Effector CD4-positive, alpha-beta T cell (primary cell): ENCODE measurements at places on chromosomes 3 and 15.

GRCh38 chr15:74281147-74282133, 45.3 kb downstream of the CCDC33 start:
- no peak for DNase-seq

DNA sequence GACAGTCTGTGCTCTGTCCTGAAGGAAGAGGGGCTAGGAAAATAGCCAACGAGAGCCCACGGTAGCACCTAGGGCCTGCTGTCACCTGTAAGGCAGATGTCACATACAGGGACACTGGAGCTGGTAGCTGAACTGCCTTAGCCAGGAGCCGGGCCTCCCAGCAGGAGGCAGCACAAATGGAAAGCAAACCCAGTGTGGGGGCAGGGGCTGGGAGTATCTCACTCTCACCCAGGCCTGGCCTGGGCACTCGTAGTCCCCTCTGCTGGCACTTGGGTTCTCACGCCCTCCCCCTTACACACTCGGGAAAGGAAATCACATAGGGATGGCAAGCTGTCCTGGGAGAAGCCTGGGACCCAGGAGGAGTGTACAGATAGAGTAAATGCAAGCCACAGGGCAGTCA, 173.1 kb upstream of the CHRNA7 start:
- no peak for DNase-seq

DNA sequence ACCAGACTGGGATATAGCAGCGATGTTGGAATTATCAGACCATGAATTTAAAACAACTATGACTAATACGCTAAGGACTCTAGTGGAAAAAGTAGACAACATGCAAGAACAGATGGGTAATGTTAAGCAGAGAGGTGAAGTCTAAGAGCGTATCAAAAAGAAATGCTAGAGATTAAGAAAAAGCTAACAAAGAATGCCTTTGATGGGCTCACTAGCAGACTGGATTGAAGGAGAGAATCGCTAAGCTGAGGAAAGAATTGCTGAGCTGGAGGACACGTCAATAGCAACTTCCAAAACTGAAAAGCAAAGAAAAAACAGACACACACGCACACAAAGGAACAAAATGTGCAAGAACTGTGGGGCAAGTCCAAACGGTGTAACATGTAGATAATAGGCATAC, 20.0 kb upstream of the CMTM6 start:
- no peak for DNase-seq

DNA sequence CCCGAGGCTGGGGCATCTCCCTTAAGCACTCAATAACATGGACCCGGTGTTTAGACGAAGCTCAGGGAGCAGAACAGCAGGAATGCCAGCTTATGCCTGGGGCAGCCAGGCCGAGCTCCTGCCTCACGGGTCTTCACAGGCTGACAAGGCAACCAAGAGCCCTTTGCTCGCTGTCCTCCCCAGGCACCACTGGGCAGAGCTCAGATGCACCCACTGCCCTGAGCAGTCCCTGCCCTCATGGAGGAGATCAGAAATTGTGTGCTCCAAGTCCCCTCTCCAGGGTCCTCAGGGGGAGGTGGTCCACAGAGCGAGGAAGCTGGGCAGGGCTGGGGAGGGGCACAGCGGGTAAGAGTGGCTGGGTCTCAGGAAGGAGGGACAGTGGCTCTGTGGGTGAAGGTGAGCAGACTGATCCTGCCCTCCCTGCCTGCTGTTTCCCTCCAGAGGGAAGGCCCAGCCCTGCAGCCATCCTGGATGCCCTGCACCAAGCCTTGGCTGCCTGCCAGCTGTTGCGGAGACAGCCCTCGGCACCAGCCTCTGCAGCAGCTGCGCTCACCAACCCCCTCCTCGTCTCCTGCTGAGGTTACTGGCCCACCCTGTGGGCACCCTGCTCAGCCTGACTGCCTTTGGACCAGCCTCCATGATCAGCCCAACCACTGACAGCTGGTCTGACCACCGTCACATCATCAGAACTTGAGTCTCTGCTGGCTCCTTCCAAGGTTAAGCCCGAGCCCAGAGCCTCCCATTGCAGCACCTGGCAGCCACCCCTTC, 21.1 kb upstream of the GP9 start:
- no peak for DNase-seq

DNA sequence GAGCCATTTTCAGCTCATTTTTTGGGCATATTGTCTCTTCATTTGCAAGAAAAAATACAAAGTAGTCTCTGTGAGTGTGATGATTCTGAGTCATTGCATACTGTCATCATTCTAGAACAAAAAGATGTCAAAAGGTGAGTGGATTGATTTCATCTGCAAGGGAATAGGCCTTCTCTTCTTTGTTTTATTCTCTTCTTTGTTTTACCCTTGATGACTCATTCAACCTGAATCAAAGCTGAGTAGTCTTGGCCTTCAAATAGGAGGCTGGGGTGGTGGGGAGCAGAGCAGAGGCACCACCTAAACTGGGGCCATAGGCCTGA, 25.4 kb downstream of the CYP19A1 start:
- DNase-seq, result no peak

GRCh38 chr3:149449799-149450198, 24.7 kb upstream of the TM4SF4 start:
- no peak for DNase-seq

DNA sequence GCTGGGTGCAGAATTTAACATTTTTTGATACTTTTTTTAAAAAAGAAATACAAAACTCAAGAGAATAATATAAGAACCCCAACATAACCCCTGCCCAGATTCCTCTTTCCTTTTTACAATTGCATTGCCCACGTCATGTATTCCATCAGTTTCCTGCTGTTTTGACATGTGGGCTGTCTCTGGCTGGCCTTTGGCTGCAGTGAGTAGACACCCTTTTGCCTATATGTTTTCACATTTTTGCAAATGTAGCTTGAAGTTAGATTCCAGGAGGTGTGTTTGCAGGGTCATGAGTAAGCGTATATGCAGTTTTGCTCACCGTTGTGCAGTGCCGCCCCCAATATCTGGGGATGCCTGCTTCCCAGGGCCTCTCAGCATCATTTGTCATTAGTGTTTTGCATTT, 28.0 kb upstream of the ATP10A start:
- DNase-seq, result no peak

- no peak for DNase-seq
Observed at GRCh38 chr3:58874248-58874741, 175.5 kb downstream of the CFAP20DC start.

DNA sequence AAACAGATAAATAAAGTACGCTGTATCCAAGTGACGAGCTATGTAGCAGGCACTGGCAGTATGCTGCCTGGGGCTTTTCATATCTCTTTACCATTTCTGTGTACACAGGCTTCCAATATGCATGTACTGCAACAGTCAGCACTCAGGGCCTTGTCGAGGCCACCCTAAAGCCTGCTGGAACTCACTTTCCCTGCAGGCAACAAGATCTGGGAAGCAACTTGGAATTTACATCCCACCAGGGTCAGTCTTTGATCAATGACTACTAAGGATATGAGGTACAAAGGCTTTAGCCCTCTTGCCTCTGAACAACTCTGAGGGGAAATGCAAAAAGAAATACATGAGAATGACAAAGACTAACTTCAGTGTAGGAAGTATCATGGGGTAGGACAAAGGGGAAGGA, 101.8 kb upstream of the ARL6 start:
- no peak for DNase-seq

GRCh38 chr3:23459889-23460546, 256.9 kb downstream of the UBE2E2 start:
- DNase-seq, result no peak

DNA sequence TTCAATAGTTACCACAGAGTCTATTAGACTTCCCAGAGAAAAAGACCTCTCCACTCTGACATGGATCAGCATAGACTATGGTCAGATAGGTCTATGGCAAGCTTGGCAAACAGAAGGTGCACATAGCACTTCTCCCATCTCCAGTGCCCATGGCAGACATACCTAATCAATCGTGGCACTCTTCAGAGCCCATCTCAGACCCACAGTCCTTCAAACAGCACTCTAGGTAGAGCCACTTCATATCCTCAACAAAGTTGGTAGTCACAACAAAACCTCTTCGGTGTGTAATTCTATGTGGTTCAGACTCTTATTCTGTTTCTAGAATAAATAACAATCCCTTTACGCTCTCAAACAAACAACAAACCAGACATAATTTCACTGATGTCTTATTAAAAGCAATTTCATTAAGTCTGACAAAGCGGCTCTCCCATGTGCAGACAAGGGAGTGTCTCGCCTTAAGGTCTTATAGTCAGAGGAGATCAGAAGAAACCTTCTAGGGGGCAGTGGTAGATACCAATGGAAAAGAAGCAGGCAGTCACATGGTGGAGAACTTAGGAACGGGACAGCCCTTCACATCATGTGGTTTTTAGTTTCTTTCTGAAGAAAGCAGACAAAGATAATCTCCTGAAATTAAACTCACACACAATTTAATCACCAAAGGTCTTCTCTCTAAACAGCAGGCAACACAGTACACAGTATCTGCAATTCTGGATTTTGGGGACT, 483.4 kb downstream of the FOXP1 start:
- DNase-seq, result no peak

DNA sequence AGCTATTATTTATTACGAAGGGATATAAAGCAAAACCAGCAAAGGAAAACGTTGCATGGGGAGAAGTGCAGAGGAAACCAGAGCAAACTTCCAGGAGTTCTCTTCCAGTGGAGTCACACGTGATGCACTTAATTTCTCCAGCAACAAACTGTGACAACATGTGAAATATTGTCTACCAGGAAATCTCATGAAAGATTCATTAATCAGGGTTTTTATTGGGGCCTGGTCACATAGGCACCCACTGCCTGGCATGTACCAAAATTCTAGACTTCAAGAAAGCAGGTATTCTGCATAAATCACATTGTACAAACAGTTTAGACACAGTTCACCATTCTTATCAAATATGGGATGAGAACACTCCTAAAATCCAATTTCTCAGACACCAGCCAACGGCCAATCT, 5.4 kb upstream of the TFG start:
- no peak for DNase-seq

DNA sequence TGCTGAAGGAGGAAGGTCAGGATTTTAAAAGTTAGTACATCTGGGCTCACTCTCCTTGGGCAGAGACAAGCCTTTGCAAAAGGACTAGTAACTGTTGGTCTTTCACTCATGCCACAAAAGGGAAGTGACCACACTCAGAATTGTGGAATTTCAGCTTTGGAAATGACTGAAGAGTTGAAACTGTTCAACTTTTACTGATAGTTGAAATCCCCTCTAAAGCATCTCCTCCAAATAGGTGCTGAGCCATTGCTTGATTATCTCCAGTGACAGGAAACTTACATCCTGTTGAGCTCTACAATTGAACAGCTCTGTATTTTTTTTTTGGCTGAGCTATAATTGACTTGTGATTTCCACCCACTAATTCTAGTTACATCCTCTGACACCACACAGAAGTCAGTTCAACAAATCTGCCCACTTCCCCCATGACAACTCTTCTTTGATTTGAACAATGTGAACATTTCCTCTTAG, 254.8 kb upstream of the TPRG1 start:
- no peak for DNase-seq

DNA sequence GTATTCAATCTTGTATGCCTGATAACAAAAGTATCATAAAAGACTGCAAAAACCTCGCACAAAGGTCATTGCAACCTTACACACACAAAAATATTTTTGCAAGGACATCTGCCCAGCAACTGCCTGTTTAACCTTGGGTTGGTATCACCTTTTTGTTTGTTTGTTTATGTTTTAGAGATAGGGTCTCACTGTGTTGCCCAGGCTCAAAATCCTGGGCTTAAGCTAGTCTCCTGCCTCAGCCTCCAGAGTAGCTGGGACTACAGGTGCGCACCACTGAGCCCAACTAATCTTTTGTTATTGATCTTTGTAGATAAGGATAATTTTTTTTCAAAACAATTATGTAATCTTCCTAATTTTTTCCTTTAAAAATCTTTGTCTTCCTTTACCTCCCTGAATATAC, 54.2 kb downstream of the SPTSSB start:
- DNase-seq, result no peak

DNA sequence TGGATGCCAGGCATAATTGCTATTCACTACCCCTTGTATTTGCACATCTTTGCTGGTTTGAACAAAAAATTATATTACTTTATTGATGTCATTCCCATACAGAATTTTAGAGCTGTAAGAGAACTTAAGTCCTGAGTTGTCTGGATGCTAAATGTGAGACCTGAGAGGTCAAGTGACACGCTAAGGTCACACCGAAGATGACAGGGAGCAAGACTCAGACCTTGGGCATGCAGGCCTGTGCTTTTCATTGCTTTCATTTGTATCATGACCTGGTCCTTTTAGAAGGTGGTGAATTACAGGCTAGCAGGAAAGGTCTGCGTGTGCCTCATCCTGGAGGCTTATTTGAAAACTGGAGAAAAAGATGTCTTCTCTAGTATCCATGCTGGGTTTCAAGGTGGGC, 312.0 kb upstream of the RASGRP1 start:
- no peak for DNase-seq

- no peak for DNase-seq
Observed at GRCh38 chr3:171646357-171647133, 163.7 kb downstream of the PLD1 start.

GRCh38 chr3:194584866-194585265, 48.4 kb downstream of the TMEM44 start:
- no peak for DNase-seq

GRCh38 chr3:71425491-71426071, 157.9 kb downstream of the FOXP1 start:
- DNase-seq, result no peak

GRCh38 chr3:195401943-195402342, 40.9 kb downstream of the ACAP2 start:
- DNase-seq, result no peak

GRCh38 chr3:156725682-156726081, 51.3 kb downstream of the TIPARP start:
- DNase-seq, result no peak

- no peak for DNase-seq
Observed at GRCh38 chr15:59654046-59654445, 3.3 kb downstream of the GTF2A2 start.

DNA sequence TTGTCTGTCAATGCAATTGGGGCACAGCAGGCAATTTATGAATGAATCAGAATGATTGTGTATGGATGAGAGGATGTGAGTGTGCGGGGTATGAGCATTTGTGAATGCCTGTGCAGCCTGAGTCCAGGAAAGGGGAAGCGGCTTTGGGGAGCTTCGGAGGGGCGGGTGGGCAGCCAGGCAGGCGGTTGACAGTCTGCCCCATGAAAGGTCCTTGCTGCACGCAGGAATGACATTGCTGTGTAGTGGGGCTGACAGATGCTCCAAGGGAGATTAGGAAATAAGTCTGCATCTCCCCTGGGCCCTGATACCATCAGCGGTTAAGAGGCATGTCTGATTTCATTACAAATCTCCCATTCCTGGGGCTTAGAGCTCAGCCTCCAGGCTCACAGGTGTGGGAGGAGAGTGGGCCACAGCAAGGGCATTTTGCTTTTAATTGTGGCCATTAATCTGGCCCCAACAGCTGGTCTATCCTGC, 26.4 kb upstream of the TSPAN3 start:
- no peak for DNase-seq

- no peak for DNase-seq
Observed at GRCh38 chr3:77362936-77363335, 323.0 kb downstream of the ROBO2 start.

GRCh38 chr3:182921665-182922355, 58.5 kb downstream of the DCUN1D1 start:
- no peak for DNase-seq

DNA sequence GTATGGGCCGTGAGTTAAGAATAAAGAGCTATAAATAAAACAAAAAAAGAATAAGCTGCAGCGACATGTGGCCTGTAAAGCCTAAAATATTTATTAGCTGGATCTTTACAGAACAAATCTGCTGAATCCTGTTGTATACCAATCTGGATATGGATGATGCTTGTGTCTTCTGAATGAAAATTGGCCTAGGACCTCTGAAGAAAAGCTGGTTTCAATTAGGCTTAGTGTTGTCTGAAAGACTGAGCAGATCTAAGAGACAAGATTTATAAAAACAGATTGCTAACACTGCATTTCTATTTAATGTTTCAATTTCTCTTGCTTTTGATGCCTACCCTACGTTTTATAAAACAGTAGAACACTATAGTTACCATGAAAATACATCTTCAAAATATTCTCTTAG, 57.9 kb downstream of the ST3GAL6 start:
- no peak for DNase-seq
